ENCODE measurements at places on chromosomes 6 and 20.

- no peak for DNase-seq
These were observed 22.6 kb downstream of the MOCS1 start for GRCh38 chr6:39911513-39912125.

GRCh38 chr6:48289841-48290240, 178.8 kb upstream of the PTCHD4 start:
- no peak for DNase-seq

- no peak for DNase-seq
These were observed 111.6 kb downstream of the HDGFL1 start for GRCh38 chr6:22680950-22681349.

DNA sequence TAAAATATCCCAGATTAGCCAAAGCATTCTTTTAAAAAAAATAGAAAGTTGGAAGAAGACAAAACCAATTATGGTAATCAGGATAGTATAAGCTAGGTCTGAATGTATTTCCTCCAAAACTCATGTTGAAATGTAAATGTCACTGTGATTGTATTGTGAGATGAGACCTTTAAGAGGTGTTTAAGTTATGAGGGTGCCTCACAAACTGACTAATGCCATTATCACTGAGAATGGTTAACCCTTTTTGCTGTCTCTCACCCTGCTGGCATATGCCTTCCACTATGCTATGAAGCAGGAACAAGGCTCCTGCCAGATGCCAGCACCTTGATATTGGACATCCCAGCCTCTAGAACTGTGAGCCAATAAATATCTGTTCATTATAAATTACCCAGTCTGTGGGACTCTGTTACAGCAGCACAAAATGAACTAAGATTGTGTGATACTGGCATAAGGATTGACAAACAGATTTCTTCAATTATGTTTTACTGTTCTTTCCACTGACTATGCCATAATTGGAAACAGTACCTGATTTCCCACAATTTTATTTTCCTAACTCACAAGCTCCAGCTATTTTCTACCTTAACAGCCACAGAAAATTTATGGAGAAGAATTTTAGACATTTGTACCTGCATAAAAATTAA, 63.8 kb downstream of the IBTK start:
- no peak for DNase-seq

DNA sequence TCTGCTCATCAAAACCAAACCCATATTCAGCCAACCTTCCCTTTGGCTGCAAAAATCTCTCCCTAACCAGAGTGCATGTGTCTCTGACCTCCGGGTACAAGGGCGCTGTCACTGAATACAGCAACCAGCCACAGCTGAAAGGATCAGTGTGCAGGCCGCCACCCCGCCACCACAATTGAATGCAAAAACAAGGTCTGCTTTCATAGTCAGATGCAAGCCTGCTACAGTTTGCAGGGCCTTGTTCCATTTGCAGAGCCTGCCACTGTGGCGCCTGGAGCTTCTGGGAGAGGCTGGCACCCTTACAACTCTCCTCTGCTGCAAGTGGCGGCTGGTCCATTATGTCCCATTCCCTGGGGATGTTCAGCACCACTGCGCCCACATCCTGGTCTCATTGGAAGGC, 23.5 kb downstream of the MDGA1 start:
- DNase-seq: no peak

DNA sequence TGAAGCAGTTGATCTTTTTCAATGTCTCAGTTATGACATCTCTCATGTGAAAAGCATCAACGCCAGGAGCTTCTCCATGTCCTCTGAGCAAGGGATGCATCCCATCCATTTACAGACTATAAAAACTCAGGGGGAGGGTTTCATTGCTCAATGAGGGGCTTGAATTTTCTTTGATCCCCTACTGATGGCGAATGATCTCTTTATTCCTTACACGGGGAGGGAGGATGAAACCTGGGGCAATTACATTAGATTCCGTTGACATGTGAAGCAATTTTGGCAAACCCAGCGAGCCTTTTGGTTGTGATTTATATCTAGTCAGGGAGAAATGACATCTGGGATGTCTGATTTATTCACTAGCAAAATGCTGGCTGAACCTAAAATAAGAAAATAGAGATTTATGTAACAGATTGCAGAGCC, 268.9 kb downstream of the HIVEP2 start:
- DNase-seq: no peak

- DNase-seq: no peak
These were observed 21.5 kb downstream of the GGTLC1 start for GRCh38 chr20:23966927-23967615.
